ENCODE measurements at places on chromosomes 16 and 17. TPM values are rescaled to one million over a fixed set of nuclear protein-coding genes. Genes with fewer than 3 reads are reported as not detected.

Gene MAPK7
- total RNA-seq, result 20.6 TPM

Gene MYL4
- total RNA-seq, result not detected

Gene TP53TG3D
- total RNA-seq, result 1.7 TPM

Gene PDE6G
- 2.5 TPM for total RNA-seq

Gene COX4I1
- 793 TPM for total RNA-seq

Gene ZNF668
- 15.6 TPM for total RNA-seq

Gene SPATA32
- 0.17 TPM for total RNA-seq

Gene SYCE1L
- total RNA-seq, result 8.2 TPM
